KG1 (cell line): ENCODE measurements at places on chromosomes 16 and 17.

GRCh38 chr17:60039114-60039846 is 39.4 kb downstream of the HEATR6 start:
- no peak for DNase-seq

DNA sequence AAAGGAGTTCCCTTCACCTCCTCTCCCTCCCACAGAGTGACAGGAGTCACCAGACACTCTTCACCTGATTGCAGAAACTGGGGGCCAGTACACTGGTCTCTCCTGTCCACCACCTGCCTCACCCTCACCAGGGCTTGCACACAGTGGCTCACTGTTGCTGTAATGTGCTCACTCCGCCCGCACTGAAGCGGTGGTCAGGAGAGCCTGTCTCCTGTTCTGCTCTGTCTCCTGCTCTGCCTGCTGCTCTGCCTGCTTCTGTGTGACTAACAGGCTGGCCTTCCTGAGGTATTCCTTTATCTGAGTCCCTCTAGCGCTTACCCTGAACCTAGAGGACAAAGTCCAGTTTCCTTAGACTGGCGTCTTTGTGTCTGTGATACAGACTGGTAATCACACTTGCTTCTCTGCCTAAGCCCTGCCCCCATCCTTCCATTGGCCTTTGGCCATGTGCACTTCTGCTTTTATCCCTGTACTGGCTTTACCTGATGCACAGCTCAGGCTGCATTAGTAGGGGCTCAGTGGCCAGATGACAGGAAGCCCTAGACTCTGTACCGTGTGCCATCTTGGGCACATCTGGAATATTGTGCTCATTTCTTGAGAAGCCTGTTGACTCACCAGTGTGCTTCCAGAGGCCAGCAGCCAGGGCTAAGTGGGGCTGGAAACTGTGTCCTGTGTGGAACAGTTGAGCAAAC is 13.3 kb downstream of the PROCA1 start:
- DNase-seq: no peak

DNA sequence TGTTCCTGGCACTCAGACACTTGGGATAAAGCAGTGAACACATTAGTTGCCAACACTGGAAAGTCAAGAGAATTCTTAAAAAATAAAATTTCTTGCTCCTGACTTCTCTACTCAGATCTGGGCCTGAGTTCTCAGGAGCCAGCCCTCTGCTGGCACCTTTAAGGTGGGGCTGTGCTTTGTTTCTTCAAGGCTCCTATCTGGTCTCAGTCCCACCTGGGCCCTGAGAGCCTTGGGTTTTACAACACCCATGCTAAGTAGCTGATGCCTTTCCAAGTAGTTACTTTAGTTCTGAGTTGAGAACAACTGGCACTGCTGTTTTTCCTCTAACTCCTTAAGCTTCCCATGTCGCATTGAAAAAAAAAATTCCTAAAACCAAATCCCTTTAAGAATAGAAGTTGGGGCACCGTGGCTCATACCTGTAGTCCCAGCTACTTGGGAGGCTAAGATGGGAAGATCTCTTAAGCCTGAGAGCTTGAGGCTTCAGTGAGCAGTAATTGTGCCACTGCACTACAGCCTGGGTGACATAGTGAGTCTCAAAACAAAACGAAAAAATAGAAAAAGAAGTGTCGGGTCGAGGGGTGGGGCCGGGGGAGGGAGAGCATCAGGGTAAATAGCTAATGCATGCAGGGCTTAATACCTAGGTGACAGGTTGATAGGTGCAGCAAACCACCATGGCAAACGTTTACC is 16.6 kb downstream of the CHAD start:
- DNase-seq: no peak

GRCh38 chr16:56708525-56709442 is 21.1 kb upstream of the NUP93 start:
- no peak for DNase-seq

DNA sequence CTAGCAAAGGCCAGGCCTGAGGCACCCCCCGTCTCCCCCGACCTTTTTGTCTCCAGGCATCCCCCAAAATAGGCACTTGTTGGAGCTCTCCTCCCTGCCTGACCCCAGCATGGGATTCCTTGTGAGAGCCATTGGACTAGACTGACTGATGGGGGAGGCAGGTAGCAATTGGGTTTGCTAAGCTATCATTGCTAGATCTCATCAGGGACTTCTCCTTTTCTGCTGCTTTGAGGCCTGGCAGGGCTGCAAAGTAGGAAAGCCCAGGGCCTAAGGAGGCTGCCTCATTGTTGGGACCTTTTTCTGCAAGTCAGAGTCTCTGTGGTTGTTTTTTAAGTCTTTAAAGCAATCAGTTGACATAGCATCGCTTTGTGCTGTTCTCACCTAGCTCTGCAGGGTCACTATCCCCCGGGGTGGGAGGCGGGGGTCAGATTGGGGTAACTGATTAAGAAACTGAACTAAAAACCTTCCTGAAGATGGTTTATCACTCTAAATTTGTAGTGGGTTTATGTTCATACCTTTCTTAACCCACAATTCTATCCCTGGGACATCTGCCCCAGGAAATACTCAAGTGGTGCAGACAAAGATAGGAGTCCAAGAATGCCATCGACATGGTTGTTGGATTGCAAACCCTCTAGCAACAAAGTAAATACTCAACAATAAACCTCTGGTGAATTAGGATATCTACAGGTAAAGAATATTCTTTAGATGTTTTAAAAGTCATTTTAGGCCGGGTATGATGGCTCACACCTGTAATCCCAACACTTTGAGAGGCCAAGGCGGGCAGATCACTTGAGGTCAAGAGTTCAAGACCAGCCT is 28.0 kb downstream of the LLGL2 start:
- peak; percentile 36 for DNase-seq

DNA sequence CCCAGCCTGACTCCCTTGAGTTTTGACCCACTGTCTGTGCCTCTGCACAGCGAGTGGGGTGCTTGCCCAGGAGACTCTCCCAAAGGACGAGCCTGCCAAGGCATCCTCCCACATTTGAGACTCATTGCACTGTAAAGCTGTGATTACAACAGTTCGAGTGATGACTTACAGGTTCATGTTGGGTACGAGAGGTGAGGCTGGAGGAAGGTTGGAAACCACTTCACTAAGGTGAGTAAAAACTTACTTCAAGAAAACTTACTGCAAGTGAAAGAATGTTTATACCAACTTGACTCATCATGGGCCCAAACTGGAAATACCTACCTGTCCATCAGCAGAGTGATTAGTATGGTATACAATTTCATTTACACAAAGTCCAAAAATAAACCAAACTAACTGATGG is 360.1 kb upstream of the CDH11 start:
- DNase-seq: no peak

GRCh38 chr17:9880582-9880999 is 24.5 kb downstream of the RCVRN start:
- no peak for DNase-seq

GRCh38 chr17:38733982-38734973 is 4.1 kb downstream of the CISD3 start:
- DNase-seq: no peak

GRCh38 chr17:34117811-34118210 is 137.3 kb upstream of the CCL2 start:
- DNase-seq: no peak

DNA sequence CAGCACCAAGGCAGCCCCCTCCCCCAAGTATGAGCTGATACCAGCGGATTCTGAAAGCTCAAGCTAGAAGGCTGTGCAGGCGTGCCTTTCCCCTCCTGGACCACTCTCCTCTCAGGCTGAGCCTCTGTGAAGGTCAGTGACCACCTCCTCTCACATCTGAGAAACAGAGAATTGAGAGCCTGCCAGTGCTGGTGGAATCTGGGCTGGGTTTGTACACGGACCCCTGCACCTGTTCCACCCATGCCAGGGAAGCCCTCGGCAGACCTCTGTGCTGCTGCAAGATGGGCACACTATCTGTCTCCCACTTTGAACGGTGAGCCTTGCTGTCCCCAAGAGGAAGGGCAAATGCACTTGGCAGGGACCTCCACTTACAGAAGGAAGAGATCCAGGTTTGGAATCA is 54.7 kb upstream of the SDK2 start:
- no peak for DNase-seq

DNA sequence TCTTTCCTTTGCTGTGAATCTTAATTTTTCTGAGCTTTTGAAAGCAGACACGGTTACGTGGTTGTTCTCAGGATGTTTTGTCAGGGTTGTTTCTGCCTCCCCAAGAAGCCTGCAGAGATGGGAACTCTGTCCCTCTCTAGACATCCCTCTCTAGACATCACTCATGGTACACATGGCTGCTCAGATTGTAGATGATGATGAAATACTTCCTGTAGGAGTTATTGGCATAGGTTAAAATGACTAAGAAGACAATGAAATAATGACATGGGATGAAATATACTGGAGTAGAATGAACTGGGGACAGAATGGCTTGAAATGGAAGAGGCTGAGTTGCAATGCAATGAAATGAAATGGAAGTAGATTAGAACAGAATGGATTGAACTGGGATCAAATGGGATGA is 253.4 kb downstream of the SHISA9 start:
- DNase-seq: no peak

DNA sequence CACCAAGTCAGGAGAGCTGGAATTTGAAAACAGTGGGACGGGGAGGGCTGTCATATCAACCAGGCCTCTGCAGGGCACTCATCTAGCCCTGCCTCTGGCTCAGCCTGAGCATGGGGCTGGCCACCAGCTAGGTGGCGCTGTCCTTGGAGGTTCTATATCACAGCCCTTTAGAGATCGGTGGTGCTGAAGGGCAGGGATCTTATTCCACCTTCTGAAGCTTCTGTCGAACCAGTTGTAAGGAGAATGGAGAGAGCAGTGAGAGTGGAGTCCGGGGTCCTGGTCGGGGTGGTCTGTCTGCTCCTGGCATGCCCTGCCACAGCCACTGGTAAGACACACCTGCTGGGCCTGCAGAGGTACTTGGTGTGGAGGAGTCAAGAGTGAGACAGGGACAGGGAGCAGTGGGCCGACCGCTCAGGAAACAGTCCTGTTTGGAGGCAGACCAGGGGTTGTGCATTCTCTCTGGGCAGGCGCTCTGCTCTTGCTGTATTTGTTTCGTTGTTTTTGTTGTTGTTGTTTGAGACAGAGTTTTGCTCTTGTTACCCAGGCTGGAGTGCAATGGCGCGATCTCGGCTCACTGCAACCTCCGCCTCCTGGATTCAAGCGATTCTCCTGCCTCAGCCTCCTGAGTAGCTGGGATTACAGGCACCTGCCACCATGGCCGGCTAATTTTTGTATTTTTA is at the start of gene CES3:
Gene CES3, plus strand, starts transcription at position 202 of the 680 bp plus-strand sequence. Its CDS starts 42 bp downstream, at position 244.
- DNase-seq: peak; percentile 68

DNA sequence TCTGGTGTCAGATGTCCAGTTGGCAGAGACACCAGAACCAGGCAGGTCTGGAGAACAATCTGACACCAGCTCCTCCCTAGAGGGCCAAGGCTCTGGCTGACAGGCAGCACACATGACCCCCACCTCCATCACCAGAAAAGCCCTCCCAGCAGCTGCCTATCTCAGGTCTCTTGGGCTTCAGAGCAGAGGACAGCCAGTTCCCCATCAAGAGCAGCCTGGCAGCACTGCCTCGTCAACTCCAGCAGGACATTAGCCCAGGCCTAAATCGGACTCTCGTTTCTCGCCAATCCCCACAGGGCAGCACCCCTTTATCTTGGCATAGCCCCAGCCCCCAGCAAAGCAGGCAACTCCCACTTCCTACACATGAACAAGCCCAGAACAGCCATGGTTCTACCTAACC is 4.4 kb downstream of the JUP start:
- no peak for DNase-seq

DNA sequence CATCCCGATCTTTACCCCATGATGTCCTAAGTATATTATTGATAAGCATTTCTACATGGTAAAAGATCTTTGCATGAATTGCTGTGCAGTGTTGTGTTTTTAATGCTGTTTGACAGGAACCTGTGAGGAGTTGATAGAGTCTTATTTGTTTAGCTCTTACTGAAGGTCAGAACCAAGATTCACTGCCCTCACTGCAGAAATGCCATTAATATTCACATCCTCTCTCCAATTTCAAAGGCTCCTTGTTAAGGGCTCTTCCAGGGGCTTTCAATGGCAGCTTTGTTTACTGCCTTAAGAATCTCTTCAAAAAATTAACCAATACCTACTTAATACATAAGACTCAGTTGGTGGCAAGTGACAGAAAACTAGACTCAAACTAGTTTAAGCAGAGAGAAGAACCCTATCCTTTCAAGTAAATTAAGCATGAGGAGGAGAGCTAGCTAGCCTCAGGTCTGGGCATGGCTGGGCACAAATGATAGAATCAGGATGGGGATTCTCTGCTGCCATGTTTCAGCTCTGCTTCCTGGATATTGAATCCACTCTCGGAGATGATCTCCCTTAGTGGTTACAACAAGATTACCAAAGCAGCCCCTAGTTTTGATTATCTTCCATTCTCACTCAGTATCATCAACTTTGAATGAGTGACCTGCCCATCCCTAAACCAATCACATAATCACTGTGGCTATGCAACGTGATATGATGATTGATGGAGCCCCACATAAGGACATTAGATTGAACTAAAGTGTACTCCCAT is 311.8 kb downstream of the CDH11 start:
- no peak for DNase-seq

- DNase-seq: no peak
Measured at GRCh38 chr17:63681530-63681929, 18.4 kb downstream of the LIMD2 start.

DNA sequence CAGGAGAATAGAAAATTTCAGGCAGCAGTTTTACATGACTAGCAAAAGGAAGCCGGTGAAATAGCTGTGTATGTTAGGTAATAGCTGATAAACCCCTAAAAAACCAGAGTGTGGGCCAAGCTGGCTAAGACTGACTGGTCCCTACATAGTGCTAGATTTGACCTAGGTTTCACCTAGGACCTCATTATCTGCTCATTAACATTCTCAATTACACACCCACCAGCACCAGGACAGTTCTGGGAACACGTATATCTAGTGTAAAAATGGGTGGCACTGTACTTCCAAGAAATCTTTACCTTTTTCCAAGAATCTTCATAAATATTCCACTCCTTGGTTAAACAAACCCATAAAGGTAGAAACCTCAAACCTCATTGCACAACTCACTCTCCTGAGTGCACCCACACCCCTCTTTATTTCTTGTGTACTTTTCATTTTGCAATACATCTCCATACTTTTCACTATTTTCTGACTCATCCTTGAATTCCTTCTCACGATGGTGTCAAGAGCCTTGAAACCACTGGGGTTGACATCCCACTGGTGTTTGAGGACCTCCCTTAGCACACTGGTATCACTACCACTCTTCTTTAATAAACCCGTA is 262.7 kb upstream of the KCNJ16 start:
- no peak for DNase-seq

GRCh38 chr17:35879773-35880654 is at the start of gene CCL5:
CCL5 (minus strand) TSS chr17:35880360.
- no peak for DNase-seq

DNA sequence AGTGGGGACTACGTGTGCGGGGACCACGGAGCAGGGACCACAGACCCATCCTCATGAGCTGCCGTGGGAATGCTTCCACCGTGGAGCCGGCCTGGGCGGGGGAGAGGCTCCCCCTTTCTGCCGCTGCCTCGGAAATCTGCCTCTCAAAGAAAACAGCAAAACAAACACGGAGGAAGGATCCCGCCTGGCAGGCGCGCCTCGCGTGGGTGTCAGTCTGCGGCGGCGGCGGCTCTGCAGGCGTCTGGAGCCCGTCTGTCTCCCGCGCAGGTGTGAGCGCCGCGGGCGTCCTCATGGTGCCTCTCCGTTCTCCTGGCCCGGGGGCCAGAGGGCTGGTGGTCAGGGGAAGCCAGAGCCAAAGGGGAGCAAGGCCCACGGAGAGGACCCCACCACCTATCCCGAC is 27.5 kb downstream of the GSE1 start:
- no peak for DNase-seq
